Lung (tissue), 17 donors: ENCODE measurements at places on chromosomes 2 and 18. TPM values are rescaled to one million over a fixed set of nuclear protein-coding genes. Genes with fewer than 3 reads are reported as not detected.

Gene SNTG2
- 0.31 TPM for polyA plus RNA-seq

Gene ASXL3
- polyA plus RNA-seq, result 0.08 TPM

Gene TEKT4
- 3.3 TPM for polyA plus RNA-seq

Gene UGT1A10
- polyA plus RNA-seq, result 0.14 TPM

Gene FAM228A
- 0.46 TPM for polyA plus RNA-seq

Gene SERPINB12
- polyA plus RNA-seq, result not detected

Gene ERMN
- polyA plus RNA-seq, result 0.51 TPM

Gene IL1F10
- not detected for polyA plus RNA-seq

Gene DOK6
- polyA plus RNA-seq, result 1.1 TPM

Gene SLC35F5
- 17.8 TPM for polyA plus RNA-seq

Gene FAM117B
- 1.4 TPM for polyA plus RNA-seq

Gene RETREG2
- polyA plus RNA-seq, result 46.8 TPM

Gene KRTCAP3
- 50.2 TPM for polyA plus RNA-seq

Gene SMYD5
- polyA plus RNA-seq, result 16.8 TPM

Gene UGT1A3
- polyA plus RNA-seq, result not detected

Gene HRH4
- 0.19 TPM for polyA plus RNA-seq

Gene PPP1R1C
- polyA plus RNA-seq, result 1.2 TPM

Gene FRZB
- 0.19 TPM for polyA plus RNA-seq

Gene SERPINB7
- 0.22 TPM for polyA plus RNA-seq

Gene ERFE
- 0.54 TPM for polyA plus RNA-seq

Gene CXCR2
- 31.5 TPM for polyA plus RNA-seq

Gene ASTL
- polyA plus RNA-seq, result 0.34 TPM

Gene REG1A
- 2.3 TPM for polyA plus RNA-seq

Gene PARD3B
- 2.4 TPM for polyA plus RNA-seq

Gene TMEM17
- polyA plus RNA-seq, result 2.1 TPM

Gene PSD4
- 20.9 TPM for polyA plus RNA-seq

Gene LIMS3
- 0.55 TPM for polyA plus RNA-seq

Gene PLCL1
- polyA plus RNA-seq, result 1.1 TPM

Gene C1QL2
- polyA plus RNA-seq, result not detected

Gene PMAIP1
- 9.4 TPM for polyA plus RNA-seq

Gene ANKRD30B
- polyA plus RNA-seq, result not detected

Gene IL1RL1
- polyA plus RNA-seq, result 383 TPM

Gene EPHA4
- 7.6 TPM for polyA plus RNA-seq

Gene PLEKHH2
- 2.5 TPM for polyA plus RNA-seq

Gene CYP27C1
- 0.04 TPM for polyA plus RNA-seq

Gene TMEM150A
- 48.6 TPM for polyA plus RNA-seq

Gene SRD5A2
- polyA plus RNA-seq, result 0.35 TPM

Gene VIT
- 0.17 TPM for polyA plus RNA-seq

Gene SIGLEC15
- polyA plus RNA-seq, result 0.72 TPM

Gene AKAIN1
- polyA plus RNA-seq, result not detected

Gene WDFY1
- polyA plus RNA-seq, result 23.2 TPM

Gene WDR54
- polyA plus RNA-seq, result 15.4 TPM

Gene FAM124B
- 0.71 TPM for polyA plus RNA-seq

Gene C1D
- 38.3 TPM for polyA plus RNA-seq
